ENCODE measurements at places on chromosomes 7 and 10. TPM values are rescaled to one million over a fixed set of nuclear protein-coding genes. Genes with fewer than 3 reads are reported as not detected.

The APBB1IP gene
- total RNA-seq = 1.4 TPM

The CDK6 gene
- 118 TPM for total RNA-seq

The LRRC18 gene
- total RNA-seq = 0.48 TPM

The LHPP gene
- total RNA-seq = 4.8 TPM

DNA sequence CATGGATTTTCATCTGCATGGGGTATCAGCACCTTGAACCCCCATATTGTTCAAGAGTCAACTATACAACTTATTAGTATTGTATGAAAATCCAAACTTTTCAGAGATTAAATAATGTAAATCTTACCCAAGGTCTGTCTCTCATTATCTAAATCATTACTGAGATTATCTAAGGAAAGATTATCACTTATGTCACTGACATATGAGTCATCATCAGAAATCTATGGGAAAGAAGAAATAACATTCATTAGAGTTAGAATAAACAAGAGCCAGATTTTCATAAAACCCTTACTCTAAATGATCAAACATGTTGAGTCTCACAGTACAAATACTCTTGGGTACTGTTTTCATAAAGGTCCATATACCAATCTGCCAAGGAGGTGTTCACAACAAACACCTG, 83.3 kb upstream of the GSDME start:
- no peak for DNase-seq
